ENCODE measurements at places on chromosomes 6 and 20.

DNA sequence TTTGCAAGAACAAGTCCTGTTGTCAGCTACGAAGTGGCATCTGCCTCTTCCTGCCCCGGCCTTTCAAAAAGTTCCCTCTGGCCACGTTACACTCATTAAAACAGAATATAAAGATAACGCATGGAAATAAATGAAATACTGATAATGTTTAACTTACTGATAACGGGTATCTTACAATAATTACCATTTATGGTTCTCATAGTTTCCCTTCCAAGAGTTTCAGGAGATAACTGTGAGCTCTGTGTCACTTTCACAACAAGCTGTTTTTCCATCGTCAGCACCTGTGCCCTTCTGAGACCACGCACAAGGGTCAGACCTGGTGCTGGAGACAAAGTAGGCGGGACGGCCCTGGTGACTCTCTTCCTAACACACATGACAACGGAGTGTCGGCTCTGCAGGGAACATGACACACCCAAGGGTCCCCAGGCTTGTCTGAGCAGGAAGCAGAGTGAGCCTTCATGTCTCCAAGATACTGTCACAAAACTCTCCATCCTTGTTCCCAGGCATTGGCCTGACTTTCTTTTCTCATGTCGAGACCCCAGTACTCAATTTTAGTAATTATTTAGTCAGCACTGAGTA lies 86.2 kb upstream of the THBS2 start:
- no peak for DNase-seq

- no peak for DNase-seq
Observed at GRCh38 chr6:42177514-42178364, 4.6 kb downstream of the GUCA1A start.

DNA sequence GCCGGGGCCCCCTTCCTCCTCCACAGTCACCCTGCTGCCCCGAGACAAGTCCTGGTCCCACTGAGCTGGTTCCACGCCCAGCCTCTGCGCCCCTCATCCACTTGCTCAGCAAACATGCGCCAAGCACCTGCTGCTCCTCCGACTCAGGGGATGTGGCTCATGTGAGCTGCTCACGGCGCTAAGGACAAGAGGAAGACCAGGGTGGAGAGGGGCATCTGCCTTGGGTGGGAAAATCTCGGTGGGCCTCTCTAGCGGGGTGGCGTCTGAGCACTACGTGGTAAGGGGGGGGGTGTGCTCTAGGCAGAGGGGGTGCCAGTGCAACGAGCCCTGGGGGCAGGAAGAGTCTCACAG lies 4.5 kb downstream of the LAMA5 start:
- no peak for DNase-seq

DNA sequence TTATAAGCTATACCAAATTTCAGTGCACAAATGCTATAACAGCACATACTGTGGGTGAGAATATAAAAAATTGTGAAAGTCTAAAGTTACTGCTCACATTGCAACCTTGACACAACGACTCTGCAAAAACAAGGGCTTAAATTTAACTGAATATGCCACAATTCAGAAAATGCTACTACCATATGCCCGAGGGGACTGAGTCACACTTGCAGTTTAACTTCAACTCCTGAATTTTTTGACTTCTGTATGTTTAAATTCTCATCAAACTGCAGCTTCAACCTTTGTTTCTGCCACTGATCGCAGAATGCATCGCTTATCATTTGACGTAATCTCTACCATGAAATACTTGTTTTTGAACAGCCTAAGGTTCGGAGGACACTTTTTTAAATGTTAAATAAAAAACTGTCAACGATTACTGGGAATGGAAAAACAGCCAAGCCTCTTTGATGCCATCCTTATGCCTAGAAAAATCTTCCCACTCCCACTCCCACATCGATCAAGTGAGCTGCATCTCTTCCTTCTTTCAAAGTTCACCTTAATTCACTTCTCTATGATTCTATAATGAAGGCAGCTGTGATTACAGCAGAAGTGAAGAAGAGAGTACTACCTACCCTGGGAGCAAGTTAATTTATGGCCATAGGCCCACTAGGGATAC lies 136.5 kb downstream of the ATXN1 start:
- DNase-seq: no peak

DNA sequence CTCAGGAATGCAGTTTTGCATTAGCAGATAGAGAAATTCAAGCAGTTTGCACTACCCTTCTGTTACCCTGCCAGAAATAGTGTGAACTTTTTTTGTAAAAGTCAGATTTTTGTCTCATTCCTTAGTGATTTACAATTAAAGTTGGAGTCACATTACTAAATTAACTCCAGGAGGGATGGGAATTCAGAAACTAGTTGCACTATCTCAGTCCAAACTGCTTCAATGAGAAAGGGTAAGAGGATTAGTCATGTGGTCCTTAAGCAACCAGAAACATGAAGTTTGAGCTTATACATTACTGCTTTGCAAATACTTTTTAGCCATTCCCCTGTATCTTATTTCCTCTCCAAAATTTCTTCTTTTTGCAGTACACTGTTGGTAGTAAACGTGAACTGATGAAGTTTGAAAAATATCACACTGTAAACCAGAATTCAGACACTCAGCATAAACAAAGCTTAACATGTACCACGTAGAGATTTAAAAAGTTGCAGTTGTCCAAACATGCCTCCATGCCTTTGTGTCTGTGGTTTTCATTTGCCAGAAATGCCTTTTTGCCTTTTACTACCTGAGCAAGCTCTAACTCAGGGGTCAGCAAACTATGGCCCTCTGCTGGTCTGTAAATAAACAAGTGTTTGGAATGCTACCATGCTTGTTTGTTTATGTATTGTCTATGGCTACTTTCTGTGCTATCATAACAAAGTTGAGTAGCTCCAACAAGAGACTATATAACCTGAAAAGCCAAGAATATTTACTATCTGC lies 49.7 kb downstream of the TP53INP2 start:
- no peak for DNase-seq

GRCh38 chr20:43981540-43981939 lies 66.9 kb downstream of the TOX2 start:
- DNase-seq: no peak

DNA sequence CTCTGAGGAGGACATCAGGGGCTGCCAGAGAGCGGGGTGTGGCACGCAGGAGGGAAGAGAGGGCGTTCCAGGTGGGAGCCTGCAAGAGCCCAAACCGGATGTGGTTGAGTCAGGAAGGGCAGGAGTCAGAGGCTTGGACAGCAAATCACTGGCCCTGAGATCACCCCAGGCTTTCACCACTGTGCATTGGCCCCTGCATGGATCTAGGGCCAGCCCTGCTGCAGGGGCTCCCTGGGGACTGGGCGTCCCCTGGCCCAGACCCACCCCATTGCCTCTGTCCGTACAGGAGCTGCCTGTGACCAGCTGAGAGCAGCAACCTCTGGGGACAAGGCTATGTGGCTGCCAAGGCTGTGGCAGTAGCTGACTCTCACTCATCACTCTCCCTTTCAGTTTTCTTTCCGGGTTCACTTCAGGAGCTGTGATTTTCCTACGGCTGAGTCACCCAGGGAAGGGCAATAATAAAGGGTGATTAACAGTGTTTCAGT lies 33.9 kb downstream of the KCNK17 start:
- DNase-seq: no peak

DNA sequence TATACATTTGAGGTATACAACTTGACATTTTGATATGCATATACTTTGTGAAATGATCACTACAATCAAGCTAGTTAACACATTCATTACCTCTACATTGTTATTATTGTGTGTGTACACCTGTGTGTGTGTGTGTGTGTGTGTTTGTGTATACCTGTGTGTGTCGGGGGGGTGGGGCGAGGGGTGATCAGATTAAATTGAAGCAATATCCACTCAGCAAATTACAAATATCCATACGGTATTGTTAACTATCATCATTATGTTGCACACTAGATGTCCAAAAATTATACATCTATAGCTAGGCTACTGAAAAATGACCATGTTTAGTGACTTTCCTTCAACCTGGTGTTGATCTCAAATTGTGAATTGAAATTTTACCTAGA lies 1.8 kb downstream of the RHAG start:
- DNase-seq: no peak

DNA sequence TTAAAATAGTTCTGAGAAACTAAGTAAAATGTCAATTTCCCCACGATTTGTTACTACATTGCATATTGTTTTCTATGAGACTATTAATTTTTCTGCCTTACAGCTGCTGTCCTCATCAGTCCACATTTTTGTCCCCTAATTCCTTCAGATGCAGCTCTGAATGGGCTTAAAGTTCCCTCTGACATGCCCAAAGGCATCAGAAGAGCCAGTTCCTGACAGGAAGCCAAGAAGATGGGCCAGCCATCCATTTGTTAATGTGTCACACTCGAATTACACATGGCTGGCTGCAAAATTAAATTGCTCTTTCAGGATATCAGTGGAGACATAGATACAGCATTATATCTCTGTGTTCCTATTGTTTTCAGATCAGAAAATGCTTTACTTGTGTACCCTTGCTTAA lies 1223.0 kb downstream of the EPHA7 start:
- DNase-seq: no peak

All from hindlimb muscle (tissue), 1 donor.